ENCODE measurements at places on chromosomes 2 and 18.

DNA sequence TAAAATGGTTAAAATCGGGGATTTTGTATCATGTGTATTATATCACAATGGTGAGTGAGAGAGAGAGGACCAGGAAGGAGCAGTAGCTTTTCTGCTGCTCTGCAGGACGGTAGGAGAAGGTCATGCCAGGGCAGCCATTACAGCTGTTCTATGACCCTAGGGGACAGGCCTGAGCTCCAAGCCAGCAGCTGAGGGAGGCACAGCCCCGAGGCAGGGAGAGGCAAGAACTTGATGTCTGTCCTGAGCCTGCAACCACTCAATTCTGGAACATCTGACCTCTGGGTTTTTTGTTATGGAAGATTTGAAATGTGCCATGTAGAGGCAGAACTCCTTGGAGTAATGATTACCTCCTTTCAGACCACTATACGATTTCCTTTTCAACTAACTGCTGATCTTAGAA is 135.8 kb upstream of the SH3BP4 start:
- DNase-seq: no peak

GRCh38 chr2:100606726-100607343 is 44.0 kb downstream of the PDCL3 start:
- peak; percentile 31 for DNase-seq

DNA sequence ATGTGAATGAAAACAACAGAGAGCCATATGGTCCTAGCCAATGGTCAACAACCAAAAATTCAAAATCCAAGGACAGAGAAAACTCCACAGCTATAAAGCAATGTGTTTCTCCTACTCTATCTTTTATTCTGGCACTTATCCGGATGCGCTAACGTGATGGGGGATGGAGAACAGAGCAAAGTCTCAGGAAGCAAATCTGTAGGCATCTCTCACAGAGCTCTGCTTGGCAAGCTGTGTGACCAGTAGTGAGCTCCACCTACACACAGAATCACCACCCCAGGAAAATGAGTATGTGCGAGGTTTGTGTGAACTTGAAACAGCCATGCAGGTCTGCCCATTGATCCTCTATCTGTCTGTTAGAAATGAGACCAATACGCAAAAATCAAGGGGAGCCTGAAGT is 584.3 kb downstream of the BCL11A start:
- no peak for DNase-seq

DNA sequence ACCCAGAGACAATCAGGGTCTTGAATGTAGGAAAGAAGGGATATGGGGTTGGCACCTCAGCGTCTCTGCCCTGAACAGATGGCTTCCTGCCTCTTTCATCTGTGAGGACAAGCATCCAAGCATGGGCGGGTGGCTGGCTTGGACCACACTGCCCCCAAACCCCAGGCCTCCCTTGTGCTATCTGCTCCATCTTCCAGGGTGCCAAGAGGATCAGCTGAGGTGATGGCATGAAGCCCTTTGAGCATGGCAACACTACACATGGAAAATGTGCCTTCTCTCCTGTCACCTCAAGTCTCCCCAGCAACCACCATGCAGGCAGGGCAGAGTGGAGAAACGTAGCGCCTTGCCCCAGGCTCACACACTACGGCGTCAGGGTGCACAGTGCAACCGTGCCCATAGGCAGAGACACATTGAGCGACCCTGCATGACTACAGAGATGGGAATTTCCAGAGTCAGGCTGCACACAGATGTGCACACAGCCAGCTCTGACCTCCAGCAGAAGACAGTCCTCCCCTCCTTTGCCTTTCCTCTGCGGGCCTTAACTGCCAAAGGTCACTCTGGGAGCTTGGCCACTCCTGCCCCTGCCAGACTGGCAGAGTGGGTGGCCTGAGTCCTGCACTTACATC is 1.5 kb downstream of the KCNIP3 start:
- no peak for DNase-seq

GRCh38 chr2:241668839-241669238 is 17.8 kb downstream of the DTYMK start:
- DNase-seq: no peak

- no peak for DNase-seq
These were observed 151.6 kb upstream of the HDAC4 start for GRCh38 chr2:239552213-239552926.

DNA sequence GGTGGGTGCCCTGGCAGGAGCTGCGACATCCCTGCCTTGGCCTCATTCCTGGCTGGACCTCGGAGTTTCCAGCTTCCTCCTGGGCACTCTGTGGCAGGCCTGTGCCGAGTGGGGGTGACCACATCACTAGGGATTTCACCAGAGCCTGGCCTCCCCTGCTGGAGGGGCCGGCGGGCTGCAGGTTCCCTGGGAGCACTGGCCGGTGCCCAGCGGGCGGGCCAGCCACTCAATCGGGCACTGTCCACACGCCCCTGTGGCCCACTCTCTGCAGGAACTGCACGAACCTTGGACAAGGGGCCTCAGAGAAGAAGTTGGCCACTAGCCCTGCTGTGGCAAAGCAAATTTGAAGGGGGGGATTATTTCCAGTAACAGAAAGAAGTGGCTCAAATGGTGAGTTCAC is 110.7 kb upstream of the APCDD1 start:
- no peak for DNase-seq

- no peak for DNase-seq
These were observed 14.2 kb upstream of the MSL3B start for GRCh38 chr2:233882353-233882752.

DNA sequence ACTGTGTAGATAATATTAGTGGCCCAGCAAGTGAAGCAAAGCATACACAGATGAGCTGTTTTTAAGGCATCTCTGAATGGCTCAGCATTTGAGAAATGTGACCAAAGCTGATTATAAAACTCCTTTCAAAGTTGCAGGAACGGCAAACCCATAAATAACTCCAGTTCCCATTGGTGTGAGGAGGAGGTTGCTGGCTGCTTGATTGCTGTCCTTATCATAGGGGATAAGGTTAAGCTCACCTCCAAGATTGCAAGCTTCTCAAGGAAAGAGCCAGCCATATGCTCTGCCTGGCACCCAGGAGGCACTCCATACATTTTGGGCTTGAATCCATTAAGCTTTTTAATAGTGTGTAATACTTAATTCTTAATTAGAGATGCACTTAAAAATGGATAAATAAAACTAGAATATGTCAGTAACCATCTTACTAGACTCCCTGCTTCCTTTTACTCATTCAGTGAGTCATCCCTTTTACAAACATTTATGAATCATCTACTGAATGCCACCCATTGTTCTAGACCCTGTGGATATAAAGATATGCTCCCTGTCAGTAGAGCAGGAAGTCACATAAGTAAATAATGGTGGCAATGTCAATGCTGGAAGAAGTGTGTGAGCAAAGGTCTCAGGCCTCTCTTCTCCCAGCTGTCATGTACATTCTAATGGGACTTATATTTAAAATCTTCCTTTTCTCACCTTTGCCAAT is 99.3 kb downstream of the SPATS2L start:
- DNase-seq: peak; percentile 87

- DNase-seq: no peak
These were observed 11.2 kb upstream of the NFE2L2 start for GRCh38 chr2:177275743-177276055.

GRCh38 chr18:10089881-10090280 is 176.1 kb downstream of the VAPA start:
- DNase-seq: no peak

GRCh38 chr2:53755121-53755520 is 12.5 kb upstream of the CHAC2 start:
- no peak for DNase-seq

DNA sequence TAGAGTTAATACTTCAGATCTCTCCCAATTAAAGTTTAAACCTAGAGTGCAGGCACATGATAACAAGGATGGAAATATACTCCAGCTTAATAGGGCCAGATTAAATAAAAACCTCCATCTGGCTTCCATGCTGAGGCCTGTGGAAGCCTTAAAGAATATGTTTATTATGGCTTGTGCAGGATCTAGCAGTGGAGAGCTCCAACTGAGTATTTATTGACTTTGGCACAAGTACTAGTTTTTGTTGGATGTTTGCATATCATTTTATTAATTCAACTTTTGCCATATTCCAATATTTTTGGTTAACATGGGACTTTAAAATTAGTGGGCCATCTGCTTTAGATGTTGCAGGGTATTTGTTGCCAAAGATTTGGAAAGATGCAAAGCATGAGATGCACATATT is 860.4 kb upstream of the SOX11 start:
- DNase-seq: no peak

DNA sequence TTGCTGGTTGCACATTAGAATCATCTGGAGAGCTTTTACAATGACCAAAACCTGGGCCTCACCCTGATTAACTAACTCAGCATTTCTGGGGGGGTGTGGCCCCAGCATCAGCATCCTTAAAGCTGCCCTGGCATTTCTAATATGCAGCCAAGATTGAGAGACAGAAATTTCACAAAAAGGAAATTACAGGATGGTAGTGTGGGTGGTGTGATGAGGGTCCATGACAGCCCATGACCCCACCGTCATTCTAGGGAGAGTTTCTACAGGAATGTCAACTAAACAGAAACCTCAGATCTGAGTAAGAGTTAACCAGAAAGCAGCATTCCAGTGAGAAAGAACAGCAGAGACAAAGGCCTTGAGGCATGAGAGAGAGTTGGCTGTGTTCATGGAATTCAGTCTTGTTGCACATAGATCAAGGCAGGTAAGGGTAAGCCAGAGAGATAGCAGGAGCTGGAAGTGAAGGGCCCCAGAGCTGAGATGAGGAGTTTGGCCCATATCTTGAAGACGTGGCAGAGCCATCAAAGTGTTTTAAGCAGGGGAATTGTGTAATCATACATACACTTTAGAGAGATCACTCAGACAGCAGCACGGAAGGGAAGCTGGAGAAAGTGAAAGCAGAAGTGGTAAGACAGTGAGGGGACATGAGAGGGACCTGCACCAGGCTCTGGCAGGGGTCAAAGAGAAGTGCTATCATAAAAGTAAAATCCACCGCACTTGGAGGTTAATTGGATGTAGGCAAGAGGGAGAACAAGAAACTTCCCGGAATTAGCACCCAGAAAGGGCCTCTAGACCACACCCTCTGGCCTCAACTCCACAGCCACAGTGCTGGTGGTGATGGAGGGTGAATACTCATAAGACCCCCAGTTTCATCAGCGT is 7.8 kb upstream of the TRABD2A start:
- DNase-seq: peak; percentile 65

GRCh38 chr2:225429717-225430116 is 30.2 kb downstream of the NYAP2 start:
- peak; percentile 13 for DNase-seq

DNA sequence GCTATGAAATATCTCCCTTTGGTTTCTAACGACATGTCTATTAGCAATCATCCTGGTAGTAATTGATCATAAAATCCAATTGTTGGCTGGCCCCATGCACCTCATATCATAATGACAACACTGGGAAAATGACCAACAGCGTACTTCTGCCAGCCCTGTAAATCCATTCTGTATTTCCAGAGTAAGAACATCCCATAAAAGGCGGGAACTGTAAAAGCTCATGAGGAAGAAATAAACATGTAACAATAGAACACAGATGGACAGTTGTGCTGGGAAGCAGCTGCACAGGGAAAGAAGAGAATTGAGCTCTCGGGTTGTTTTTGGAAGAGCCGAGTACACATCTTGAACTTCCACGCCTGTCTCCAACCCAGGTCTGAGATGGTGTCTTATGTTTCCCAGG is 218.7 kb downstream of the CMPK2 start:
- DNase-seq: no peak

- no peak for DNase-seq
These were observed 35.3 kb downstream of the MEIS1 start for GRCh38 chr2:66470199-66470598.

DNA sequence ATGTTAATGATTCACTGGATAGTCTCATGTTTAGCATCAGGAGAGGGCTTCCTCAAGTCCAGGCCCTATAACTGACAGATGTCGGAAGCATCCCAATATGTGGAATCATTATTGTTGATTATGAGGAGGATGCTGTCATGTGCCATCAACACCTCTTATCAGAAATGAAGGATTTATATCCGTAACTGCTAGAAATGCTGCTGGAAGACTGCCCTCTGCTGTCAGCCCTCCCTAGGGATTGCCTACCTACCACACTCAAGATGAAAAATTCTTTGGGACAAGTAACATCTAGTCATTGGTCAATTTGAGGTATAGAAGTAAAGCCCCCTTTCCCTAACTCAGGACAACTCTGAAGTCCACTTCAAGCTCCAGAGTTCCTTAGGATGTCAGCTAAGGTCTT is 1166.5 kb upstream of the NXPH2 start:
- DNase-seq: no peak

DNA sequence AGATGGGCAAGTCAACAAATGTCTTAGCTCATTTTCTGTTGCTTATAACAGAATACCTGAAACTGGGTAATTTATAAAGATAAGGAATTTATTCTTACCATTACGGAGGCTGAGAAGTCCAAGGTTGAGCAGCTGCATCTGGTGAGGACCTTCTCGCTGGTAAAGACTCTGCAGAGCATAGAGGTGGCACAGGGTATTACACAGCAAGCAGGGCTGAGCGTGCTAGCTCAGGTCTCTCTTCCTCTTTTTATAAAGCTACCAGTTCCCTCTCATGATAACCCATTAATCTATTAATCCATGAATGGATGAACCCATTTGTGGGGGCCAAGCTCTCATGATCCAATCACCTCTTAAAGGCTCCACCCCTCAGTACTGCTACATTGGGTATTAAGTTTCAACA is 109.1 kb downstream of the CDK15 start:
- no peak for DNase-seq

DNA sequence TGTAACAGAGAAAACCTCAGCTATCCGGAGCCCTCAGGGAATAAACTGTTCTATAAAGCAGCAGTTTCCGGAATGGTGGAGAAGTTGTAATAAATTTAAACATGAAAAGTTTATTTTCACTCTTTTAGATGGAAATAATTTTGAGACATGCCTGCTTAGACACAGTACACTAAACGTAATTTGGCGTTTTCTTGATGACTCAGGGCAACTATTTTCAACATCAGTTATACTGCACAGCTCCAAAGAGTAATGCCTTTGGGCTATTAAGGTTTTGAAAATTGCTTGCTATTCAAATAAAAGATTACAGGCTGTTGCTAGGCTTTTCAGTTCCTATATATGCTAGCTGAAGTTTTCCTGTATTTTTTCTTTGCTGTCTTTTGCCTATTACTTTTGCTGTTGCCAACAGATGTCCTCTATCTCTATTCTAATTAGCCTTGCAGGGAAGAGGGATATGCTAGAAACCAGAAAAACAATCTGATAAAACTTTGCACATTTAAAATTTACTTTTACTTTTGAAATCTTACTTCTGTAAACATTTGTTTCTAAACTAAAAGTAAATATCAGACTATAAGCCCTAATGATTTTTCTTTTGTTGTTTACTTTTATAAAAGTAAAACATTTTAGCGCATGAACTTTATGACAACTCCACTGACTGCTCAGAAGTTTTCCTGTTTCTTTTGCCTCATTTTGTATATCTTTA is 113.4 kb upstream of the WDSUB1 start:
- DNase-seq: no peak

- no peak for DNase-seq
These were observed 647.6 kb downstream of the CPS1 start for GRCh38 chr2:211203986-211204385.
